Gastrocnemius medialis (tissue), 4 donors: ENCODE measurements at places on chromosomes 11 and 22. TPM values are rescaled to one million over a fixed set of nuclear protein-coding genes. Genes with fewer than 3 reads are reported as not detected.
A peak's percentile ranks its signal among the peaks of the same experiment; 100 is the strongest.

DNA sequence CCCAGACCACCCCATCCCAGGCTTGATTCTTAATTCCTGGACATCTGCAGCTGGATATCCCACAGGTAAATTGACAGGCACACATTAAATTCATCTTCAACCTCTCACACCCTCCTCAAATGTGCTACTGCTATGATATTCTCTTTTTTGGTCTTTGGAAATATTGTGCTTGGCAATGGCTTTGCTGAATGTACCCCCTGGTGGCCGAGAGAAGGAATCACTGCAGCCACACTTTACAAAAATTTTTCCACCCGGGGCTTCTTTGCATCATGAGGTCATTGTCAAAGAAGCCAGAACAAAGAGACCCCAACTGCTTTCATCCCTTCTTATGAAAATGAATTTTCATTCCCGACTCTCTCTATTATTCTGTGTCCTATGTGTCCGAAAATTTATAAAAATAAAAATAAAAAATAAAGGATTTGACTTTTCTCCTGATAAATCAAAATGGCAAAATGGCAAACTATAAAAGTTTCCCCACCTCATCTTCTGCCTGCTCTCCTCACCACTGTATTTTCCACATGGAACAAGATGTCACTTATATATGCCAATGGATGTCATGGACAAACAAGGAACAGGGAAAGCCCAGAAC lies 15.0 kb upstream of the CYB5R2 start:
- no peaks in the 10 kb centered on the region for H3K36me3 ChIP-seq
- no peak overlapping the region for H3K4me3 ChIP-seq
- no peaks in the 10 kb centered on the region for H3K27me3 ChIP-seq

DNA sequence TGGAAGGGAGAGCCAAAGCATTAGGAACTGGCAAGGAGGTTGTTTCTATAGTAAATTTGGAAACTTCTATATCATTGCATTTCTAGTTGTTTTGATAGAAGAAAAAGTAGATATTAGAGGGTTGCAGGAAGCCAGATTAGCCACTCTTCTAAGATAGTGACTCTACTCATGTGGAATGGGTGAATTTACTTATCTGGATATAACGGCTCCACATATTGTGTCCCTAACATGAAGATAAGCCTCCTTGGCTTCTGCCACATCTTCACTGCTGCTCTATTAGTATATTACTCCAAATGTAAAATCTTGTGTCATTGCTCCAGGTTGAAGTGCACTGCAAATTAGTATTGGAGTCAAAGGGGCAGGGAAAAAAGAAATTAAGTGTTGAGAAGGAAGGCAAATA lies 283.3 kb downstream of the CASP12 start:
- no peak overlapping the region for H3K4me3 ChIP-seq
- H3K4me1 ChIP-seq: no peaks in the 10 kb centered on the region
- H3K27ac ChIP-seq: no peak overlapping the region
- no peaks in the 10 kb centered on the region for H3K27me3 ChIP-seq

Gene MN1
- total RNA-seq: 8.8 TPM

GRCh38 chr22:37333724-37334460 lies 51.6 kb downstream of the CYTH4 start:
- H3K4me3 ChIP-seq: no peak overlapping the region
- DNase-seq: no peak
- H3K27ac ChIP-seq: no peak overlapping the region
- peaks cover 75% of the 10 kb centered on the region for H3K27me3 ChIP-seq
- no peaks in the 10 kb centered on the region for H3K4me1 ChIP-seq

Gene APOBEC3C
- total RNA-seq: 1.5 TPM

GRCh38 chr11:46520971-46521745 lies 72.7 kb downstream of the AMBRA1 start:
- H3K27me3 ChIP-seq: no peaks in the 10 kb centered on the region
- peaks cover 62% of the 10 kb centered on the region for H3K4me1 ChIP-seq
- H3K36me3 ChIP-seq: no peaks in the 10 kb centered on the region
- DNase-seq: no peak
- peak overlapping the region; percentile 14 for H3K27ac ChIP-seq
- no peak overlapping the region for H3K4me3 ChIP-seq

Gene C11orf16
- total RNA-seq: not detected

DNA sequence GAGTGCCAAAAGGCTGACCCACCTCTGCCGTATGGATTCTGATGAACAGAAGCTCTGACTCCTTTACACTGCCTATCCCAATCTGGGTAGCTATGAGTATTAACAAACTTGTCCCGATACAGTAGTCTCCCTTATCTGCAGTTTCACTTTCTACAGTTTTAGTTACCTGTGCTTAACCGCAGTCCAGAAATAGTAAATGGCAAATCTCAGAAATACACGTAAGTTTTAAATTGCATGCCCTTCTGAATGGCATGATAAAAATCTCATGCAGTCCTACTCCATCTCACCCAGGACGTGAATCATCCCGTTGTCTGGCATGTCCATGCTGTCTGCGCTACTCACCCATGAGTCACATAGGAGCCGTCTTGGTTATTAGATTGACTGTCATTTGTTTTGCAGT lies 68.8 kb downstream of the SNX19 start:
- H3K4me3 ChIP-seq: no peak overlapping the region
- no peak overlapping the region for H3K27ac ChIP-seq
- H3K4me1 ChIP-seq: no peaks in the 10 kb centered on the region
- H3K27me3 ChIP-seq: no peaks in the 10 kb centered on the region
- no peak for DNase-seq

Gene MAJIN
- total RNA-seq: not detected

Gene SDHAF2
- total RNA-seq: 32.1 TPM

DNA sequence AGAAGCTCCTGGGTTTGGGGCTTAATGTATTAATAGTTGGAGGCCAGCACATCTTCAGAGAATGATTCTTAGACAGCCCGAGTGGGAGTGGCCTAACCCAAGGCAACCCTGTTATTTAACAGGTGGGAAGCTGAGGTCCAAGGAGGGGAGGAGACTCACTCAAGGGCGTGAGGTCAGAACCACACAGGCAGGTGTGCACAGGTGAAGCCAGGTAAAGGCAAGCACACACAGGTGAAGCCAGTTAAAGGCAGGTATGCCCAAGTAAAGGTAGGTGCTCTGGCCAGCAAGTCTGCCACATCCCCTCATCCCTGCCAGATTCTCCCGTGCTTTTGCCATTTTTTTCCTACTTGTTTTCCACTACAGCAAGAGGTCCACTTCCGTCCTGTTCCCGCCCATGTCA lies 2.9 kb upstream of the SHANK2 start:
- no peak for DNase-seq
- H3K27me3 ChIP-seq: peaks cover 35% of the 10 kb centered on the region
- H3K4me3 ChIP-seq: no peak overlapping the region
- peaks cover 8% of the 10 kb centered on the region for H3K4me1 ChIP-seq
- no peak overlapping the region for H3K27ac ChIP-seq

DNA sequence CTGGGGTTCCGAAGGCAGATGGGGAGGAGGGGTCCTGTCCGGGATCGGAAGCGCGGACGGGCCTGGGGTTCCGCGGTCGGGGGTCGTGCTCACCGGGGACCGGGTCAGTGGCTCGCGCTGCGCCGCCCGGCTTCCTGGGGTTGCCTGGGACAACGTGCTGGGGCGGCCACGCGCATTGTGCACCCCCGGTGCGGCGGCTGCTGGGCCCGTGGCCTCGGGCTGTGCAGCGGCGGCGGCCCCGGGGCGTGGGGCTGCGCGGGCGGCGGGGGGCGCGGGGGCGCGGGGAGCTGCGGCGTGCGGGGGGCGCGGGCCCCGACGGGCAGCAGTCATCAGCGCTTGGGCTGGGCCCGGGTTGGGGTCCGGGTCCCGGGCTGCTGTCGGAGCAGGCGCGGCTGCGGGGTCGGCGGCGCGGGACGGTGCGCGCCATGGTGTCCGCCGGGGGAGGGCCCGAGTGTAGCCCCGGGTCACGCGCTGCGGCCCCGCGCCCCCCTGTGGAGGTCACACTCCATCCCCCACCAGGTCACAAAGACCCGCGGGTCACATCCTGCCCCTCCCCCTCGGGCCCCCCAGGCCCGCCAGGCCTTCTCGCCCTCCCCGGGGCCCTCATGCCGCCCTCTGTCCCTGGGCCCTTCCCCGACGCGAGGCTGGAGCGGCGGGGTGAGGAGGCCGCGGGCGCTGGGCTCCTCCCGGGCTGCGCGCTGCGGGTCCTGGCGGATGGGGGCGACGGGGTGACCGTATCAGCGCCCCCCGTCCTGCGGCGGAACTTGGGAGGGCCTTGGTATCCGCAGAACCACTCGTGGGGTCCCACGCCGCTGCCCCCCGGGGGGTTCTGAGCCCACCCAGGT lies at the start of gene TTLL8:
Gene TTLL8, minus strand, starts transcription at position 238 of the 845 bp plus-strand sequence.
- no peaks in the 10 kb centered on the region for H3K36me3 ChIP-seq
- no peak within 1 kb of the TSS for H3K27ac ChIP-seq
- DNase-seq: no peak

GRCh38 chr11:116581349-116581748 lies 191.4 kb downstream of the BUD13 start:
- H3K4me1 ChIP-seq: no peaks in the 10 kb centered on the region
- H3K36me3 ChIP-seq: no peaks in the 10 kb centered on the region
- no peak overlapping the region for H3K4me3 ChIP-seq
- DNase-seq: no peak

DNA sequence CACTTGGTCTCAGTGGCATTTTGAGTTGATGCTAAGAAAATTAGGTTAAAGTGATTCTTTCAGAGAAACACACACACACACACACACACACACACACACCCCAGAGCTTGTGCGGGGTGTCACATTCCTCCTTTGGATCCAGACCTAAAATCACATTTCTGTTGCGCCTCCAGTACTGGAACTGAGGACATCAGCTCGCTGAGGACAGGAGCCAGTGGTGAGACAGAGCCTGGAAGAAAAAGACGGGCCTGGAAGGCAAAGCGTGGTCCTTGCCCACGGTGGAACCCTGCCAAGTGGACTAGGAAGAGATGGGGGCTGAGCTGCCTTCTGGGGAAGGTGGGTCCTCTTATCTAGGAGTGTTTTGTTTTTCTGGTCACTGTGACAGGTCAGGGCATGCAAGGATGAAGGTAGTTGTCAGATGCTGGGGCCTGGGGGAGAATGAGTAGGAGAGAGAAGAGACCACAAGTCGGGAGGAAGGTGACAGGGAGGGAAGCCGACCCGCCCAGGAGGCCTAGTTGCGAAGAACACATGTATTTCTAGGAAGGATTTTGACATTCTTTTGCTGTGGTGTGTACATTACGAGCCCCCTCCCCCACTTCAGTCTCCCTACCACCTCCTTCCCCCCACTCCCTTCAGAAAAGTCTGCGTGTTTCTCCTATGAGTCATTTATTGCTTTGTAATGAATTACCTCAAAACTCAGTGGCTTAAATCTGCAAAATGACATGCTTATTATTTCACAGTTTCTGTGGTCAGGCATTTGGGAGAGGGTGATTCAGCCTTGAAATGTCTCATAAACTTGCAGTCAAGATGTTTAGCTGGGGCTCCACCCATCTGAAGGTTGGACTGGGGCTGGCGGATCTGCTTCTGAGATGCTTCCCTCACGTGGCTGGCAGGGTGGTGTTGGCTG lies 4.8 kb upstream of the ELFN2 start:
- no peaks in the 10 kb centered on the region for H3K4me1 ChIP-seq
- no peak overlapping the region for H3K27ac ChIP-seq
- H3K27me3 ChIP-seq: peaks cover 65% of the 10 kb centered on the region

- H3K4me3 ChIP-seq: no peak overlapping the region
- DNase-seq: no peak
- H3K27me3 ChIP-seq: no peaks in the 10 kb centered on the region
- H3K36me3 ChIP-seq: no peaks in the 10 kb centered on the region
- H3K27ac ChIP-seq: no peak overlapping the region
- peaks cover 7% of the 10 kb centered on the region for H3K4me1 ChIP-seq
Measured at GRCh38 chr11:68025047-68025446, 5.4 kb upstream of the NDUFS8 start.

DNA sequence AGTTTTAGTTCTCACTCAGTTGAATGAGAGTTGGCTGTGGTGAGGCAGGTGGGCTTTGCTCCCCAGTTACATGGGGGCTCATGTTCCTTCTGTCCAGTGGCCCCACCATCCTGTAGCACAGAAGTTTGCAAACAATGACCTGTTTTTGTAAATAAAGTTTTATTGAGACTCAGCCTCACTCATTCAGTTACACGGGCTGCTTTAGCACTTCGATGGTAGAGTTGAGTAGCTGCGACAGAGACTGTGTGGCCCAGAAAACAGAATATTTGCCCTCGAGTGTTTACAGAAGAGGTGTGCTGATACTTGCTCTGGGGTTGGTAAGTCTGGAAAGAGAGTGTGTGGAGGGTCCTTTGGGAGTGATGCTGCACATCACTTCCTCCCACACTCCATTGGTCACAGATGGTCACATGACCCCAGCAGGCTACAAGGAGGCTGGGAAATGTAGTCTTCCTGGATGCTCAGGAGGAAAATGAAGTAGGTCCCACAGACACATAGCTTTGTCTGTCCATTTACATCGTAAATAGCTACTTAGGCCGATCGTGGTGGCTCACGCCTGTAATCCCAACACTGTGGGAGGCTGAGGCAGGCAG lies 34.6 kb downstream of the IFT27 start:
- no peak overlapping the region for H3K4me3 ChIP-seq
- no peak overlapping the region for H3K27ac ChIP-seq
- DNase-seq: no peak

- H3K4me3 ChIP-seq: no peak overlapping the region
- peaks cover 17% of the 10 kb centered on the region for H3K4me1 ChIP-seq
- H3K36me3 ChIP-seq: no peaks in the 10 kb centered on the region
- H3K27me3 ChIP-seq: no peaks in the 10 kb centered on the region
Measured at GRCh38 chr11:17855531-17856290, 121.1 kb downstream of the KCNC1 start.

GRCh38 chr11:113818426-113818825 lies 38.8 kb downstream of the CLDN25 start:
- no peaks in the 10 kb centered on the region for H3K27me3 ChIP-seq
- DNase-seq: no peak
- H3K36me3 ChIP-seq: no peaks in the 10 kb centered on the region
- no peak overlapping the region for H3K27ac ChIP-seq

Gene RHOG
- 40.8 TPM for total RNA-seq

GRCh38 chr11:116217441-116217840 lies 555.3 kb downstream of the BUD13 start:
- DNase-seq: no peak
- no peak overlapping the region for H3K27ac ChIP-seq
- H3K27me3 ChIP-seq: no peaks in the 10 kb centered on the region
- H3K36me3 ChIP-seq: no peaks in the 10 kb centered on the region
- no peak overlapping the region for H3K4me3 ChIP-seq

GRCh38 chr22:40757071-40757470 lies 62.1 kb downstream of the SLC25A17 start:
- H3K4me3 ChIP-seq: no peak overlapping the region
- H3K36me3 ChIP-seq: no peaks in the 10 kb centered on the region
- no peaks in the 10 kb centered on the region for H3K4me1 ChIP-seq
- no peak for DNase-seq
- H3K27me3 ChIP-seq: no peaks in the 10 kb centered on the region

Gene LIN7C
- total RNA-seq: 15.1 TPM

Gene FIBIN
- 10.7 TPM for total RNA-seq

- H3K27ac ChIP-seq: no peak overlapping the region
- no peaks in the 10 kb centered on the region for H3K4me1 ChIP-seq
- DNase-seq: no peak
- H3K4me3 ChIP-seq: no peak overlapping the region
Measured at GRCh38 chr11:40161854-40162410, 1297.5 kb downstream of the LRRC4C start.

Gene CHRNA10
- 0.24 TPM for total RNA-seq

GRCh38 chr11:120539667-120540369 lies 28.3 kb downstream of the GRIK4 start:
- H3K27me3 ChIP-seq: no peaks in the 10 kb centered on the region
- no peak for DNase-seq
- no peaks in the 10 kb centered on the region for H3K4me1 ChIP-seq
- H3K27ac ChIP-seq: no peak overlapping the region
- no peak overlapping the region for H3K4me3 ChIP-seq
- no peaks in the 10 kb centered on the region for H3K36me3 ChIP-seq

- H3K4me1 ChIP-seq: no peaks in the 10 kb centered on the region
- H3K27ac ChIP-seq: no peak overlapping the region
- DNase-seq: no peak
- H3K36me3 ChIP-seq: no peaks in the 10 kb centered on the region
- no peak overlapping the region for H3K4me3 ChIP-seq
Measured at GRCh38 chr11:92623055-92623454, 346.4 kb upstream of the MTNR1B start.
